ENCODE measurements at places on chromosomes 5 and 9.

GRCh38 chr5:42302186-42302585, 121.1 kb upstream of the GHR start:
- DNase-seq, result no peak

DNA sequence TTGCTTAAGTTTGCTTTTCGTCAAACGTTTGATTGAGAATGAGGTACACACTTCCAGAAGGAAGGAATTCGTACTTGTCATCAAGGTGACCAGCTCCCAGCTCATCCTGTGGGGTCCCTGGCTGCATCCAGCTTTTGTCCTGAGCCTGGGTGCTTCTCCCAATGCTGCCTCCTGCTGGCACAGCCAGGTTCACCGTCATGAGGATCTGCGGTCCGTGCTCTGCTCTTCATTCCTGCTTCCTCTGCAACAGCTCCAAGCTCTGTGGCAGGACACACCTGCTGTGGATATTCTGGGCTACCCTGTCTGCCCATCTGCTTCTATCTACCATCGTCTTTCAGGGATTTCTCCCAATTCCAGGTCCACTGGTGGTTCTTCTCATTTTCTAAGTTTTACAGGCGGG, 13.3 kb upstream of the UBE2QL1 start:
- peak; percentile 3 for DNase-seq

- DNase-seq, result no peak
Measured at GRCh38 chr5:143151056-143151700, 252.3 kb downstream of the NR3C1 start.

- DNase-seq, result no peak
Measured at GRCh38 chr9:74921737-74922136, 31.0 kb downstream of the C9orf40 start.

DNA sequence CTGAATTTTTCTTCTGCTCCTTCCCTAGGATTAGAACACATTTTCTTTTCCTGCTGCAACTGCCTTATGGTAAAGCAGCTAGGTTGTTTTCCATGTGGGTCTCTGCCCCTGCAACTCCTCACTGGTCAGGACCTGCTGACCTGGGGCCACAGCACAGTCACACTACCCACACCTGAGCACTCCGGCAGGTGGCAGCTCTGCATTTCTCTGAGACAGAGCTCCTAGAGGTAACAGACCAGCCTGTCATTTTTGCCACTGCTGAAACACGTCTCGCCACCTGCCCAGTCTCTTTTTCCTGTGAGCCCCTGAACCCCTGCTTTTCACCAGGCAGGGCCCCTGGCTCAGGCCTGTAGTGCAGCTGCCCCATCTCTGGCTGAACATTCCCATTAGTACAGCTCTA, 609.6 kb downstream of the HINT1 start:
- no peak for DNase-seq

GRCh38 chr5:83246071-83246470, 168.7 kb downstream of the XRCC4 start:
- DNase-seq, result no peak

GRCh38 chr9:20788526-20789451, 104.7 kb downstream of the FOCAD start:
- peak; percentile 44 for DNase-seq

GRCh38 chr9:127283917-127284497, 19.4 kb downstream of the GARNL3 start:
- DNase-seq, result peak; percentile 61

GRCh38 chr9:123287639-123288038, 19.3 kb upstream of the STRBP start:
- no peak for DNase-seq

DNA sequence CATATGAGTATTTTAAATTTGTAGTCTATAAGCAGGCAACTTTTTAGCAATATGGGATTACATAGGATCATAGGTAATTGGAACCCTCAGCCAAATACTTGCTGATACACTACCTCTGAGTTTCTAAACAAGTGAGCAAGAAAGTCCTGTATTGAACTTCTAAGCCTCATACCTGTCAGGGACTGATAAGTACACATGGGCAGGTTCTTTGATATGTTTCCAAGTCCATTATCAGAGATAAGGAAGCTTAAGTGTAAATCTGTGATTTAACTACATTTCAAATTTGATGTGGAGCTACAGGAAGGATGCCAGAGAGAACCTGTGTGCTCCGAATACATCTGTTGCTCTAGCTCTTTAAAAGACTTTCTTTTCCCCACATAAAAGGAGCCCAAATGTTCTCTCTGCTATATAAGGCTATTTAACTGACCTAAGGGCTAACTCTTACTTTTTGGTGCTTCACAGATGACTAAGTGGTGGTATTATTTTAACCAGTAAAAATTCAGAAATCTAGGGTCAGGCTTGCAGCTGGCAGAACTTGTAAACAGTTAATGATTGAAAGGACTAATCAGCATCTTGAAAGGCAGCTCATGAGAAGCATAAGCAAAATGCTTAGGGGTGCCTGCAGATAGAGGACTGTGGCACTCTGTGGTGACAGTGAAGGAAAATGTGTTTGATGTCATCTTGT, 228.6 kb downstream of the NR3C1 start:
- DNase-seq, result no peak

GRCh38 chr9:87149799-87150198, 202.5 kb upstream of the GAS1 start:
- no peak for DNase-seq

DNA sequence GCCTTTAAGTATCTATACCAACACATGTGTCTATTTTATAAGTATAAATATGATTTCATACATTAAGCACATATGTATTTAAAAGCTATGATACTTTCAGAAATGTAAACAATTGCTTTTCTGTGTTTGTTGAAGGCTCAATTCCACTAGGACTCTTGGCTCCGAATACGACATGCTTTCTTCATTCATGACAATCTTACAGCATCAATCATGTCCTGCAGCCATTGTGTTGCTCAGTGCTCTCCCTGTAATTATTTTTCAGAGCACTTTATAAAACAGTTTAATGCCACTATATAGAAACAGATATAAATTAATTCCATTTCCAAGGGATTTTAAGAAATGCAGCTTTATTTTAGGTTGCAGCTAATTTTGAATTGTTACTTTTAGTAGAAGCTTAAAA, 167.3 kb downstream of the TAF11L14 start:
- DNase-seq, result no peak

- DNase-seq, result peak; percentile 42
Measured at GRCh38 chr9:107243742-107244141, 39.3 kb upstream of the RAD23B start.

DNA sequence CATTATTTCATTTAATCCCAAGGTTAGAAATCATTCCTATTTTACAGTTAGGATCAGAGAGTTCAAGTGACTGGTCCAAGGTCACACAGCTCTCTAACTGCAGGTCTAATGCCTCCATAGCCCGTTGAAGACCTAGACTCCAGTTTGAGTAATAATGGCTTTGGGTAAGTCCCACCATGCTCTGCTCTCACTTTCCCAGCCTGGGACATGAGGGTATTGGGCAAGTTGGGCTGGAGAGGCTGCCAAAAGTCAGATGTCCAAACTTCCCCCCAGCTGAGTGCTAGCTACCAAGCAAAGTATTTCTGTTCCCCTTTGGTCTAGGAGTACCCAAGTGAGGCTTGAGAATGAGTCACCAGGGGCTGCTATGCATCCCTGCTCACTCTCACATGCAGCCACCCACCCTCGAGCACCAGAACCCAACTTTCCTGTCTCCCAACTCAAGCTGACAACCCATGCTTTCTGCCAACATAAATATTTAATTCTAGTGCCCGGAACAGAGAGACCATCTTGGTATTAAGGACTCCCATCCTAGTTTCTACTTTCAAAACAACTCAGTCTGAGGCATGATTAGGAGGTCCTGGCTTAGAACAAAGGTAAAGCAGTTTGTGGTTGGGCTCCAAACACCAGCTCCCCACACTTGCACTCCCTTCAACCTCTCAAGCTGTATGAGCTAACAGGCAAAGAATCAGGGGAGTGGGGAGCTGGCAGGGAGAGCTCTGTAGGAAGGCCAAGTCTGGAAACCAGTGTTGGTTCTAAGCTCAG, 236.5 kb upstream of the TRIM32 start:
- DNase-seq, result peak; percentile 88

DNA sequence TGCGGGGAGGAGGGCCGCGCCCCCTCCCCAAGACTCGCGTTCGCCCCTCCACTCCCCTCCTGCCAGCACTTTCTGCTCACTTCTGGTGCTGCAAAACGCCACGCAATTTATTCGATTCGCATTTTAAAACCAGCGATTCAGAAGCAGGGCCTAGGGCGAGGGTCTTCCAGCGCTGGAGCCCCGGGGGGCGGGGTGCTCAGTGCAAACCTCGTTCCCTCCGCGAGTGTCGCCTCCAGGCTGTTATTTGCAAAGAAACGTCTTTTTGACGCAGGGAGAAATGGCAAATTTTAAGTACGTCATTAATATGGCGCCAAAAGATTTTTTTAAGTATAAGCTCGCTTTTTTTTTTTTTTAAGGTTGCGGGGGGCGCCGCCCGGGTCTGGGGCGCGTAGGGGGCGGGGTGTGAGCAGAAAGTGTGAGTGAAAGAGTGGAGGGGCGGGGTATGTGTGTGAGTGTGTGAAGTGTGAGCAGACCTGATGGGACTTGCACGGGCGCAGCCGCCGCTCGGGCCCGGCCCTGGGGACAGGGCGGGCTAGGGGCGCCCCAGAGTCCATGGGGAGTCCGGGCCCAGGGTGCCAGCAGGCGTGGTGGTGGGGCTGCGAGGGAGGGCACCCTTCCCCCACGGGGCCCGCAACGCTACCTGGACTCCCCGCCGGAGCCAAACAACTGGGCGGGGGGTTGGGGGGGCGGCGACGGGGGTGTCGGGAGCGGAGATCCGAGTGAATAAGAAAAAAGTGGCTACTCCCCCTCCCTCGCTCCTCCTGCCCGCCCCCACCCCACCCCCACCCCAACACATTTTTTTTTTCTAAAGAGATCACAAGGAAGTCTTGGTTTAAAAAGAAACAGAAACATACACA, at the start of gene JADE2:
JADE2 (plus strand) TSS at position 845 of the 857 bp plus-strand sequence. CDS start 10,188 bp downstream, outside the sequence.
- DNase-seq, result peak; percentile 81

- DNase-seq, result no peak
Measured at GRCh38 chr5:2280318-2280717, 397.6 kb upstream of the IRX4 start.

- DNase-seq, result no peak
Measured at GRCh38 chr5:168286386-168286785, 5.1 kb upstream of the WWC1 start.

DNA sequence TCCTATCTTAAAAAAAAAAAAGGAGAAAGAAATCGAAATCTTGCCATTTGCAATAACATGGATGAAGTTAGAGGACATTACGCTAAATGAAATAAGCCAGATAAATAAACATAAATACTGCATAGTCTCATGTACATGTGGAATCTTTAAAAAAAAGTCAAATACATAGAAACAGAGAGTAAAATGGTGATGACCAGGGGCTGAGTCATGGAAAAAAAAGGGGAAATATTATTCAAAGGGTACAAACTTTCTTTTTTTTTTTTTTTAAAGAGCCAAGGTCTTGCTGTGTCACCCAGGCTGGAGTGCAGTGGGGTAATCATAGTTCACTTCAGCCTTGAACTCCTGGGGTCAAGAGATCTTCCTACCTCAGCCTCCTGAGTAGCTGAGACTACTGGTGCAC, 310.1 kb downstream of the ZNF608 start:
- DNase-seq, result peak; percentile 14

DNA sequence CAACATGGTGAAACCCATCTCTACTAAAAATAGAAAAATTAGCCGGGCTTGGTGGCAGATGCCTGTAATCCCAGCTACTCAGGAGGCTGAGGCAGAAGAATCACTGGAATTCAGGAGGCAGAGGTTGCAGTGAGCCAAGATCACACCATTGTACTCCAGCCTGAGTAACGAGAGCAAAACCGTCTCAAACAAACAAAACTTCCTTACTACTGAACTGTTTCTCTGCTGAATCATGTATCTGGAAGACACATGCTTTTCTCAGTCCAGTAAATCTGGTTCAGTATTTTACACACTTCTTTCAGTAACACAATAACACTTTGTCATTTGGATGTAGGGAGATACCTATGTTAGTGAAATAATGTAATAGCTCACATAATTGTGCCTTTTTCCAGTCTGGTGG, 7.9 kb downstream of the TRMT10B start:
- DNase-seq, result peak; percentile 60

- no peak for DNase-seq
Measured at GRCh38 chr9:135345775-135346433, 133.7 kb upstream of the PPP1R26 start.
